Esophagus mucosa (tissue), 1 donor: ENCODE measurements at places on chromosomes 6 and 20.
A peak's percentile ranks its signal among the peaks of the same experiment; 100 is the strongest.

DNA sequence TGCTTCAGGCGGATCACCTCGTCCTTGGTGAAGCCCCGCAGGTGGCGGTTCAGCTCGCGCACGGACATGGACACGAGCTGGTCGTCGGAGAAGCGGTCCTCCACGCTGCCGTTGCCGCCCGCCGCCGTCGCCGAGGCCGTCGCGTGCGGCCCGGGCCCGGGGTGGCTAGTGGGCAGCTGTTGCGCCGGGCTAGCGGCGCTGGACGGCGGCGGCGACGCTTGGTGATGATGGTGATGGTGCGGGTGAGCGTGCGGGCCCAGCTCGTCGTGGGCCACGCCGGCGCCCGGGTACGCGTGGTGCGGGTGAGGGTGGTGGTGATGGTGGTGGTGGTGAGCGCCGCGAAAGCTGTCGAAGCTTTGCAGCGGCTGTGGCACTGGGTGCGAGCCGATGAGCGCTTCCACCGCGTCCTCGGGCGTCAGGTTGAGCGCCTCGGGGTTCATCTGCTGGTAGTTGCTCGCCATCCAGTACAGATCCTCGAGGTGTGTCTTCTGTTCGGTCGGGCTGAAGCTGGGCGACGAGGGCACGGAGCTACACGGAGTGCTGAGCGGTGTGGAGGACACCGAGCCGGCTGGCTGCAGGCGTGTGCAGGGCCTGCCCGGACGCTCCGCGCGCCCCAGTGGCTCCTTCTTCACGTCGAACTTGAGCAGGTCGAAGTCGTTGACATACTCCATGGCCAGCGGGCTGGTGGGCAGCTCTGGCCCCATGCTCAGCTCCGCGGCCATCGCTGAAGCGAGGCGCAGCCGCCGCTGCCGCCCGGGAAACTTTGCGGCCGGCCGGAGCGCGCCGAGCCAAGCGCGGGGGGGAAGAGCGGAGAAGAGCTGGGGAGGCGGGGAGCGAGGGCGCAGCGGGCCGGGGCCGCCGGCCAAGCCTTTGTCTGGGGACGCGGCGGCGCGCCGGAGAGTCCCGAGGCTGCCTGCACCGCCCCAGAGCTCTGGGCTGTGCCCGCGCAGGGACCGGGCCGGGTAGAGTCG, 622 bp downstream of the MAFB start:
- peak; percentile 3 for ATAC-seq

DNA sequence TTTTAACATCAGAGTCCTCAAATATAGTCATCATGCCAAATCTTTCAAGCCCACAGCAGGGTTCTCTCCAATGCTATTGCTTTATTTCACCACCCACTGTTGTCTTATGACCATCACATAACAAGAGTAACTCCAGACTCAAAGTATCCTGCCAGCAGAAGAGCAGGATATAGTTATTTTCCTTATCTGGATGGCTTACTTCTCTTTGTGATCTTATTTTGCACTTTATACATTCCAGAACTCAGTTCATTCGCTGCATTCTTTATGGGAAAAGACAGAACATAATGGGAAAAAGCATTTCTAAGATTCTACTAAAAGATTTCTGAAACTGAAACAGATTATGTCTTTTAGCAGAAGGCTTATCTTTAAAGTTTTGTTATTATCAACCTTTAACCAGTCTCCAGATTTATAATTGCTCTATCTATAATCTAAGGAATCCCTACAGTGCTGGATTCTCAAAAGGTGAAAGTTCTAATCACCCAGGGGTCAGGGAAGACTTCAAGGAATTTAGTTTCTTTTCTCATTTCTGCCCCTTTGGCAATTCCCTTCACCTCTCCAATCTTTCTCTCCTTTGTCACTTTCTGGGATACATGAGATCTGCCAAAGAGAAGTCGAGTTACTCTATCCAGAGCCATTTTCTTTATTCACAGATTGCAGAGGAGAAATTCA, 190.4 kb downstream of the TPBG start:
- no peak for ATAC-seq

DNA sequence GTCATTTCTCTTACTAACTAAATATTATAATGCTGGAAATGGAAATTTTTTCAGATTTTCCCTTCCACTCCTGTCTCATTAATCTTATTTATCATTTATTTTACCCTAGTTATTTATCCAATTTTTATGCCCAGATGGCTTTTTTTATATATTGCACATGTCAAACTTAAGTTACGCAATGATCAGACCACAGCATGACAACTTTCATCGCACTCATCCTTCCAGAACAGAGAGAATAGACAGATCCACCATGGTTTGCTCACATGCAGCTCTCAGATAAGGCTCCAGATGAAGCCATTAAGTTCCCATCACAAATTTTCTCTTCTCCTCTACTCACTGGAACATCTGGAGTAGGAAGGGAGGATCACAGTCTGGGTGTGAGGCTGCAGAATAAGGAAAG, 48.7 kb downstream of the MAP7 start:
- ATAC-seq, result no peak

DNA sequence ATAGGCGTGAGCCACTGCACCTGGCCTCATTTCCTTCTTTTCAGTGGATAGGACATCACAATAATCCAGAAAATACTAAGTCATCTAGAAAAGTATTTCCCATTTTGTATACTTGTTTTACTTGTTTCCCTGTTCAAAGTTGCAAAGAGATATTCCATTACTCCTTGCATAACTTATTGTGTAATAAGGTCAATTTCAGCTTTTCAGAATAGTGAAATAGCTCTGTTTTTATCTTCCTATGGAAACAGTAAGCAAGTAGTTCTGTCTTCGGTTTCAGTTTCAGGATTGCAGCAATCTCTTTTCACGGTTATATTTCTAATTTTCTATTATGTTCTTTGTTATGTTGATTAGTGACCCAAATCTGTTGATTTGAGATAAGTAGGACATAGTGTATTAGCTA, 6.0 kb downstream of the STX11 start:
- no peak for ATAC-seq

DNA sequence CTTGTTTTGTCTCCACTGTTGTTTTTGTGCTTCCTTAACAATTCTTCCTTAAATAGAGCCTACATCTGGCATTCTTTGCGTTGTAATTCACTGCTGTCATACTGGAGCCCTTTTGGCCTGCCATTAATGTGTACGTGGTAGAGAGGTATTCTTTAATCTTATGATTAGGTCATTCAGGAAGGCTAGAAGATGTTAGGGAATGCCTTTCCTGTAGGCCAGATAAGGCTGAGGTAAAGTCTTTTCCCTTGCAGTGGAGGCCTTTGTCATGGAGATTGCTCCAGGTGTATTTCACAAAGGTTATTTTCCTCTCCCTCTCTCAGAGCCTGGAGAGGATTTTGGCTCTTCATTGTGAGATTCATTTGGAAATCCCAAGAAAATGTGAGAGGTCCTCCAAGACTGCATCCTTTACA, 146.9 kb downstream of the FUT9 start:
- no peak for ATAC-seq

DNA sequence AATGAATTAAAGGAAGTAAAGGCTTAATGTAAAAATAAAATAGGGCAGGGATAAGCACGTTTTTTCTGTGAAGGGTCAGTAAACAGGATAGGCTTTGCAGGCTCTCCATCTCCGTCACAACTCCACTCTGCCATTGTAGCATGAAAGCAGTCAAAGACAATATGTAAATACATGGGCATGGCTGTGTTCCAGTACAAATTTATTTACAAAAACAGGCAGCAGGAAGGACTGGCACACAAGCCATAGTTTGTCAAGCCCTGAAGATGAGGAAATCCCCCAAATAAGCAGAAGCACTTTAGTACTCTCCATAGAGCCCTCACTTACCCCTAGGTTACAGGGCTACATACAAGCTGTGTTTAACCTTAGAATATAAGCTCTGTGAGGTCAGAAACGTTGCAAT, 8.9 kb upstream of the FBXO9 start:
- no peak for ATAC-seq

DNA sequence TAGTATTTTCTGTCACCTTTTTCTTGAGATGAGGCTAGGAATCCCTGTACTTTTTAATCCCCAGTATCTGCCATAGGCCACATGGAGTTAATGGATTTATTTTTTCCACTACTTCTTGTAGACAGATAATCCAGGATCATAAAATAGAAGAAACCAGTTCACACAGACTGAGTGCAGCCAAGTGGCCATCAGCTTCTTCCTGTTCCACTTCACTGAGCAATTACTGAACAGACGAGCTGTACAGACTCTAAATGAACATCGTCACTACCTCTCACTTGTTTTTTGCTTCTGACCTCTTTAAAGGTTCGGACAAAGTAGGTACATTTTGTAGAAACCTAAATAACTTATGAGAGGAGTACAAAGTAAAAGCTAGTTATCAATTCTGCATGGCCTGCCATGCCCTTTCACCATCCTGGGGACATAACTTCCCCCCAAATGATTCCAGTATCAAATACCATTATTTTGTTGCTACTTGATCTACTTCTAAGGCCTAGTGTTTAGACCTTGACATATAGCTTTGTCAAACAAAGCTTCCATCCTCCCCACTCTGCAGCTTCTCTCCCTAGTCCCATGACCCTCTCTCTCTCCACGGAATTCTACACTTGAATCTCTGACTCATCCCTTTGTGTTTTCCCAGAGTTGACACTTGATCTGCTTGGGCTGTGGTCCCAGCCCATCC, 34.4 kb upstream of the ARHGAP18 start:
- ATAC-seq, result no peak

- no peak for ATAC-seq
Measured at GRCh38 chr20:34581341-34582184, 23.0 kb downstream of the MAP1LC3A start.

DNA sequence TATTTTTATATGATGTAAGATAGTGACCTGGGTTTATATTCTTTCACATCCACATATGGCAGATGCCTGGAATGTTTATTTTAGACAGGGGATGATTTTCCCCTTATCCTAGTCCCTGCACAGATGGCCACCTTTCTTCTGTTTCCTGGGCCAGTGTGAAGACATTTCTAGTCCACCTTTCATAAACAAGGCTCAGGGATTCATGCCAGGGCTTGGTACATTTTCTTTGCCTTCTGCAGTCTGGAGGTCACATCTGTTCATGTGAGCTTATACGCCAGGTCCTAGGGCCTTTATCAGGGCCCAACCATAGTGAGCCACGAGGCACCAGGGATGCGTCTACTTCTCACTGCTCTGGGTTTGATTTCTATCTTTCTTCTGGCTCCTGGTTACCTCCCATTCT, 38.0 kb upstream of the ERVFRD-1 start:
- no peak for ATAC-seq

- ATAC-seq, result no peak
Measured at GRCh38 chr6:159102373-159103160, 57.8 kb upstream of the TAGAP start.
